ENCODE measurements at places on chromosomes 12 and 14.

DNA sequence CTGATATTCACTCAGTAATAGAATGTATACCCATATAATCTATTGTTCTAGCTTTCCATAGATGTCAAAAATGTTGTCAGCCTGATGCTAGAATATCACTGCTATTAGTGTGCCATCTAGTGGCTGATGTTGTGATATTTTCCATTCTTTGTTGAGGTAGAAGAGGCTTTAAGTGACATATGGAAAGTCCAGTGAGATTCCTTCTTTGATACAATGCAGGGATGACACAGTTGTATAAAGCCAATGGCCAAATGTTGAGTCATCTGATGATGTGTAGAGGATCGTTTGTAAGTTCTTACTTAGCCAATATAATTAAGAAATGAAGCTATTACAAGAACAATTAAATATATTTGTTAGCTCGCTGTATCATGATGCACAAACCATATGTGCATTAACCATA is 58.1 kb upstream of the PCED1B start:
- DNase-seq = peak; percentile 35

DNA sequence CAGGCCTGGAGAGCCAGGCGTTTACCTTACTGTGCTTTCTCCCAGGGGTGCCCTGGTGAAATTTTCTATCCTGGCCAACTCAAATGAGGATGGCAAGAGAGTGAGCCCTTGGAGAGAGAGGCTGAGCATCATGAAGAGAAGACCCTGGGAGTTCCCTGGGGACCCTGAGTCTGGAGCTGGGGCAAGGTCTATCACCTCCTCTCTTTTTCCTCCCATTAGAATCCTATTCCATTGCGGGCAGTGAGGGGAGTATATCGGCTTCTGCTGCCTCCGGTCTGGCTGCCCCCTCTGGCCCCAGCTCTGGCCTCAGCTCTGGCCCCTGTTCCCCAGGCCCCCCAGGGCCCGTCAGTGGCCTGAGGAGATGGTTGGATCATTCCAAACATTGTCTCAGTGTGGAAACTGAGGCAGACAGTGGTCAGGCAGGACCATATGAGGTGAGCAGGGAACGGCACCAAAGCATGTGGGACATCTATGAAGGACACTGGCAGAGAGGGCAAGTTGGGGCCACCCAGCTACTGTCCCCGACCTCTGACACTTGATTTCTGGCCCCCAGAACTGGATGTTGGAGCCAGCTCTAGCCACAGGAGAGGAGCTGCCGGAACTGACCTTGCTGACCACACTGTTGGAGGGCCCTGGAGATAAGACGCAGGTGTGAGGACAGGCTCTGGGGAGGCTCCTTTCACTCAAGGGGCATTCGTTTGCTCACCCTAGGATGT is 1.6 kb downstream of the ARHGEF25 start:
- no peak for DNase-seq

GRCh38 chr14:92494512-92494911 is 19.1 kb upstream of the RIN3 start:
- DNase-seq = no peak

DNA sequence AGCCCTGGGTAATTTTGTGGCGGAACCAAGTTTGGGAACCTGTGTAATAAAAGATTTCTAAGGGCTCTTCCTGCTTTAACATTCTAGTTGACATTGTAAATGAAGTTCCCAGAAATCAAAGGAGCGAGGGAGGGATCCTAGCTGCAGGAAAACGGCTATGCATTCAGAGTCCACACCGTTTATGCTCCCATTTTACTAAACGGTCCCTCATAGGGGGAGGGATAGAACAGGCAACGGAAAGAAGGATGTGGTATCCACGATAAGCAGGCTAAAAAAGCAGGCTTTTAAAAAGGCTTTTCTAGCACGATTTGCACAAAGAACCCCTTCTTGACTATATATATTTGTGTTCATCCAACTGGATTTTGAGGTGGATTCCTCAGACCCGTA is 559 bp downstream of the SYNJ2BP start:
- DNase-seq = peak; percentile 18

DNA sequence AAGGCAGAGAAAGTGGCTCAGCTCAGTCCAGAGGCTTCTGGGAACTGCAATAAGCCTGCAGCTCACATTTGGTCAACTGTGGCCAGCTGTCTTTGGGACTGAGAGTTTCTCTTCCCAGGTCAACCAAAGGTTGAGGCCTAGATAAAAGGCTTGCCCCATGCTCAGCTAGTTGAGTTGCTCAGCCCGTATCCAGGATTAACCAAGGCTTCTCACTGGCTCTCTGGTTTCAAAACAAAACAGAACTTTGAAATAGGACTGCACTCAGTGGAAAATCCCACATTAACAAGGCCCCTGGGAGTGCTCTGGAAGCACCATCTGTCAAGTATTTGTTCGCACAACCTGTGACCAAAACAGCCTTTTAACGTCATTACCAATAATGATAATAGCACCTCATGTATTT is 40.3 kb upstream of the NUAK1 start:
- DNase-seq = no peak

- DNase-seq = no peak
Observed at GRCh38 chr14:104792101-104792884, 3.3 kb downstream of the AKT1 start.

- peak; percentile 50 for DNase-seq
Observed at GRCh38 chr12:68240079-68240478, 13.3 kb downstream of the IL22 start.

- DNase-seq = no peak
Observed at GRCh38 chr12:1934831-1935230, 16.4 kb upstream of the CACNA2D4 start.

DNA sequence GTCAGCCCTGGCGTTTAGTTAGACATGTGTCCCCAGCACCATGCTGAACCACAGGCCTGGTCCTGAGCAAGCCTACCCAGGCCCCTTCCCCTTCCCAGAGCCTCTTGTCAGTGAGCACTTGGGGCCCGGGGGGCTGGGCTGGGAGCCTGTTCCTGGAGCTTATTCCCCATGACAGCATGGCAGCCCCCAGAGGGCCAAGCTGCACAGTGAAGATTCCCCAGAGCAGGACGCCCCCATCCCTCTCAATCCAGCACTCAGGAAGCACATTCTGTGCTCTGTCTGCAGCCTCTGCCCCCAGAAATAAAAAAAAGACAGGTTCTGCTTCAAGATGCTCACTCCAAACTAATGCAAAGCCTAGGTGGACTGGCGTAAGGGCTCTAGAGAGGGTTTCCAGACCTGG is 117.3 kb downstream of the LGMN start:
- DNase-seq = no peak

DNA sequence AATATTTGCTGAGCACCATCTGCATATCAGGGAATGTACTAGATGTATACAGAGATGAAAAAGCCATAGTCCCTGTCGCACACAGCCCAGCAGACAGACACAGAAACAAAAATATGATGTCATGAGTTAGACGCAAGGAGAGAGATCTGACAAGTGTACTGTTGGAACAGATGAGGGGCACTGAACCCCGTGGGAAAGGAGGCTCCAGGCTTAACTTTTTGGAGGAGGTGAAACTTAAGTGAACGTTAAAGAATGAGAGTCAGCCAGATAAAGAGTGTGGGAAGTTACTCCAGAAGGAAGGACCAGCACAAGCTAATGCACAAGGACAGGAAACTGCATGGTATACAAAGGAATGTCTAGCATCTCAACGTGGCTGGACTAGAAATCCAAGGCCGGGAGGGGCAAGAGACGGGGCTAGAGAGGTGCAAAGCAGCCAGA is 2.5 kb upstream of the ACTN1 start:
- no peak for DNase-seq

- DNase-seq = no peak
Observed at GRCh38 chr14:34029921-34030334, 79.1 kb upstream of the EGLN3 start.

GRCh38 chr14:103378038-103378854 is 7.0 kb upstream of the MARK3 start:
- DNase-seq = no peak

GRCh38 chr12:52636592-52637258 is 15.3 kb downstream of the KRT2 start:
- no peak for DNase-seq

DNA sequence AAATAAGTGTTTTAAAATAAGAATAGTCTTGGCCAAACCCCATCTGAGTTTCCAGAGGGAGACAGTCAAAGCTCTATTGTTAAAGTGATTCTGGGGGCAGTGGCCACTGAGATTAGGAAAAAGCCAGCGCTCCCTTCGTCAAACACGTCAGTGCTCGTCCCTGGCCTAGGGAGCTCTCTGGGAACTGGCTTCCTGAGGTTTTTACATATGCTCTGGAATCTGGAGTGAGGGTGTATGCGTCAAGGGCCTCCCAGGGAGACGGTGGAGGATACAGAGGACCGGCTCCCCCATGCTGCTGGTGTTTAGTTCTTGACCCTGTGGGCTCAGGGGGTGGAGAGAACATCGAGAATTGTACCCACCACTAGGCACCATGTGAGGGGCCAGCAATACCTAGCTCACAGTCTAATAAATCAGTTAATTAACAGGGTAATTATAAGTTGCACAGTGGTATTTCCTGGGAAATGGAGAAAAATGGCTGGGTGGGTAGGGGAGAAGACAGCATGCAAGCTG is 87.0 kb downstream of the SLC25A47 start:
- DNase-seq = no peak

DNA sequence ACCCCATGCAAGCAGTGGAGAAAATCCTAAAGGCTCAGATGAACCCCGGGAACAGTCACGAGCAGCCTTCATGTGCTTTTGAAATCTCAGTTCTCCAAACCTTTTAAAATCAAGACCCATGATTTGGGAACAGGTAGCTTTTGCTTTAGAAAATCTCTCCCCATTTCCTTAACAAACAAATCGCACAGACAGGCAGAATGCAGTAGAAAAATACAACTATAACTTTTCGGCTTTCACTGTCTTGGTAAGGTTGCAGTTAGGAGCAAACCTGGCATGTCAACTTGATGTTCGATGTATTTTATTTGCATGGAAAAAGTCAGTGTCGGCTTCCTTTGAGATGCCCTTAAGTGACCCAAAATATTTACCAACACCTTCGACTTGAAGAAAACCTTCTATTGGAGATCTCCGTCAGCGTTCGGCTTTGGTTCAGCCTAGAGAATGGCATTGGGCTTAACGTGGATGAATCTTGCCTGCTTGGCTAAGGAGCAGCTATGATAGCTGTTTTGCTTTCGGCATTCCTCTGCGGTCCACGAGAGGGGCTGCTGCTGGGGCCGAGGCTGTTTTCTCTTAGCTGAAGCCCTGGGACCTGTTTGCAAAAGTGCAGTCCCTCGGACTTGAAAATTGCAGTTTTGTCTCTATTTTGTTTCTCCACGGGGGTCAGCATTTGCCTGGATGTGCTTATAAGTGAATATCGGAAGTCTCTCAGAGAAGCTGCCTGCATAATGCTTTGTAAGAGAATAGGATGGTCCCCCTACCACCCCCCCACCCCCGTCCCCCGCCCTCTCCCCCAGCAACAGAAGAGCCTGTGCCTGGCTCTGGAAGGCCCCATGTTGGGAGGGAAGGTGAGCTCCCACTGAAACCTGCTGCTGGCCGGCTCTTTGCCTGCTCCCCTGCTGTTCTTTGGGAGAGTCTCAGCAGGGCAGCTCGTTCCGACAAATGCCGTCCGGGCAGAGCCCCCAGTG is 122.8 kb downstream of the AACS start:
- no peak for DNase-seq
